Activated CD4-positive, alpha-beta T cell treated with anti-CD3 and anti-CD28 coated beads for 24 hours (primary cell): ENCODE measurements at places on chromosomes 5 and 9.

DNA sequence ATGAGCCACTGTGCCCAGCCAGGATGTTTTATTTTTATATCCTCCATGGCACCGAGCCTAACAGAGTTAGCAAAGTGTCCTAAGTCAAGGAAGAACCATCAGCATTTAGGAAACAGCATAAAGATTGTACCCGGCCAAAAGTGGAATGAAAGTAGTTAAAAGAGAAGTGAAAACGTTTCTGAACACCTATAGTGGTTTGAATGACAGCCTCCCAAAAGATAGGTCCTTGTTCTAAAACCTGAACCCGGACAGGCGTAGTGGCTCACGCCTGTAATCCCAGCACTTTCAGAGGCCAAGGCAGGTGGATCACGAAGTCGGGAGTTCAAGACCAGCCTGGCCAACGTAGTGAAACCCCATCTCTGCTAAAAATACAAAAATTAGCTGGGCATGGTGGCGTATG is 37.4 kb downstream of the ZFAND5 start:
- no peak for DNase-seq

DNA sequence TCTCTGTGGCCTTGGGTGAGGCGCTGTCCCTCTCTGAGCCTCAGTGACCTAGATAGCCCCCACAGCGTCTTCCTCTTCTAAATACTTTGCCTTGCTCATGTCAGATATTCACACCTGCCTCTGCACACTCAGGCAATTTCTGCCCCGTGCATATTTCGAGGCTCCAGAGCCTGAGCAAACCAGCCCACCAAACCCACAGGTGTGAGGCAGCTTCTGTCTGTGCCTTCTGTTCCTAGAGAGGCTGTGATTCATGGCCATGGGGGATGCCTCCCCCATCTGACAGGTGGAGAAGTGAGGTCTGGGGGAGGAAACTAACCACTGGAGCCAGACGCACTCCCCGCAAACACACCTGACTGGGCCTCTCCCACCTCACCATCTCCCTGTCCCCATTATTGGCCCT is 42.7 kb upstream of the CPLX2 start:
- DNase-seq, result no peak

GRCh38 chr5:107594253-107595045 is 76.3 kb downstream of the EFNA5 start:
- DNase-seq, result no peak

GRCh38 chr9:129762985-129763926 is 10.4 kb upstream of the PTGES start:
- no peak for DNase-seq

DNA sequence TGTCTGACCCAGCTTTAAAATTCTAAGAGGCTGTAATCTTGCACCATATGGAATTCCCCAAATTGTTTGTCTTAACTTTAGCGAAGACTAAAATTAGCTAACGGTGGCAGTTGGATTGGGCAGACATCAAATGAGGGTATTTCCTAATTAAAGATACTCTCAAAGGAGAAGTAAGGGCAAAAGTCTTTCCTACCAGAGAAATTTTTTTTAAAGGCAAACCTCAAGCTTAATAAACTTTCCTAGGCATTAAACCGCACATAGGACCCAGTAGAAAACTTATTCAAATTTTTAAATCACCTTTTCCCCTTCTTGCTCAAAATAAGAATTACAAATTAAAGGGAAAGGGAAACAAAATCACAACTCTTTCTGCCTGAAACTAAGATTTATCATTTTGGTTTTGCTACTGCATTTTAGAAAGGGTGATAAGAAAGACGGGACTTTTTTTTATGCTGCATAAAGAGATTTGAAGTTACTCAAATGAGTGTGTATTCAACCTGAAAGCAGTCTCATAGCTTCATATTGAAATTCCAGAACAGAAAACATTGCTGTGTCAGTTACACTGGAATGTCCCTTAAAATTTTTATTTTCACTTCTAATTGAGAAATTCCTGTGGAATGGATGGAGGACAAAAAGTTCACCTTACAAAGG is 189.1 kb upstream of the PTGER4 start:
- DNase-seq, result no peak

GRCh38 chr5:60503771-60504170 is 196.2 kb downstream of the DEPDC1B start:
- DNase-seq, result no peak
